ENCODE measurements at places on chromosomes 12 and 14.

DNA sequence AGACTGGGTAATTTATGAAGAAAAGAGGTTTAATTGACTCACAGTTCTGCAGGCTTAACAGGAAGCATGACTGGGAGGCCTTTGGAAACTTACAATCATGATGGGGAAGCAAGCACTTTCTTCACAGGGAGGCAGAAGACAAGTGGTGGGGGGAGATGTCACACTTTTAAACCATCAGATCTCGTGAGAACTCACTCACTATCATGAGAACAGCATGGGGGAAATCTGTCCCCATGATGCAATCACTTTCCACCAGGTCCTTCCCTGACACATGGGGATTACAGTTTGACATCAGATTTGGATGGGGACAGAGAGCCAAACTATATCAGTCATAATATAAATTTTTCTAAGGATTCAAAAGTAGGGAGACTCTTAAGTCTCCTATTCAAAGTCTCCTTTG, 46.0 kb downstream of the SPIC start:
- DNase-seq, result no peak

GRCh38 chr14:41285186-41285748, 321.4 kb upstream of the LRFN5 start:
- peak; percentile 26 for DNase-seq

- no peak for DNase-seq
Measured at GRCh38 chr12:110776410-110776809, 33.7 kb upstream of the PPP1CC start.

GRCh38 chr14:59271734-59272133, 83.3 kb downstream of the DAAM1 start:
- DNase-seq, result no peak

Data from NCI-H526 treated with DMSO at 0.1 percent for 48 hours (cell line).